Activated naive CD8-positive, alpha-beta T cell treated with anti-CD3 and anti-CD28 coated beads for 36 hours (primary cell): ENCODE measurements at places on chromosomes 3 and 15. TPM values are rescaled to one million over a fixed set of nuclear protein-coding genes. Genes with fewer than 3 reads are reported as not detected.

DNA sequence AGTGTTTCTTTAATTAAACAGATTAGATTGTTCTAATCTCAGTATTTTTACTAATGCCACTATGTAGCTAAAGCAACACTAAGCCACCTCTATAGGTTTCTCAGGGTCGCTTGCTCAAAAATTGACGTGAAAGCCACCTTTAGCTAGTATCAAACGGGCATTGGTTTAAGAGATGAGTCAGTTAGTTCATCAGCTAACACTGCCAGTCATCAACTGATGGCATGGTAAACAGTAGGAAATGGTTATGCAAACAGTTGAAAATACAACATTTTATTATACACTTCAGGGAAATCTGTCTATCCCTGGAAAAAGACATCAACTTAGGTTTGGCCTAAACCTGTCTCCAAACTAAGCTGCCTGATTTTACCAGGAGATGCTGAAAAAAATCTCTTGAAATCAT, 582.3 kb upstream of the NAALADL2 start:
- H3K4me1 ChIP-seq: no peaks in the 10 kb centered on the region
- H3K4me3 ChIP-seq: no peak overlapping the region
- no peak for DNase-seq
- no peaks in the 10 kb centered on the region for H3K27me3 ChIP-seq
- no peaks in the 10 kb centered on the region for H3K36me3 ChIP-seq

GRCh38 chr15:67319961-67320360, 65.4 kb downstream of the IQCH start:
- H3K36me3 ChIP-seq: no peaks in the 10 kb centered on the region
- H3K4me3 ChIP-seq: no peak overlapping the region
- no peak overlapping the region for H3K27ac ChIP-seq
- DNase-seq: no peak
- peaks cover 12% of the 10 kb centered on the region for H3K27me3 ChIP-seq

DNA sequence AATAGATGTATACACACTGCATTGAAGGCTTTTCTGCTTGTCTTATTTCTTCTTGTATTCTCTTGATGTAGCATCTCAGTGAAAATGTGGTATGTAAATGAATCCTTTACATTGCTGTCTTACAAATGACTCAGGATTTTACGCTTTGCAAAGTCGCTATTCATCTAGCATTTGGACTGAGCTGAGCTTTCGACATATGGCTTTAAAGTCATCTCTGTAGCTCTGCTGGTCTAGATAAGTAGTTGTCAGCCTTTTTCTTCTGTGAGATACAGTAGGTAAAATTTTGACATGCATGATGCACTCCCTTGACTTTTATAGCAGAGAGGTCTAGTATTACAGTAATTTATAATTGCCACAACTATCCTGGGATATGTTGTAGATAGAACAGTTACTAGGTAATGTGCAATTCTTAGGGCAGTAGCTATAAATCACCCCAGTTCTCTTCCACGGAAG, 16.8 kb downstream of the MEF2A start:
- H3K36me3 ChIP-seq: peaks cover 42% of the 10 kb centered on the region
- H3K4me3 ChIP-seq: no peak overlapping the region
- no peaks in the 10 kb centered on the region for H3K27me3 ChIP-seq
- no peak overlapping the region for H3K27ac ChIP-seq
- peaks cover 39% of the 10 kb centered on the region for H3K4me1 ChIP-seq

DNA sequence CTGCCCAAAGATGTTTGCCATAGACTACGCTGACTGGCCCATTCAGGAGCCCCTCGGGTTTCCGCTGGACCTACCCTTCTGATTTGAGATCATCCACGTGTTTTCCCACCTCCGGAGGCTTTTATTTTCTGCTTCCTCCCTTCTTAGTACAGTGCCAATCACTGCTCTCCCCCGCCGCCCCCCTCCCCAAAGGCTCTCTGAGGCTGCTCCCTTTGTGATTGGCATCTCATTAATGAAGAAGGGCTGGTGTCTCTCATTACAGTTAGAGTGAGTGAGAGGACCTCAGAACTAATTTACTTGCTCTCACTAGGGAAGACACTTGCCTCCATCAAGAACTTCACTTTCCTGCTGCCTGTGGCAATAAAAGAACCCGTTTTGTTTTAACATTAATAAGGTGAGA, 284.7 kb upstream of the ICE2 start:
- H3K27ac ChIP-seq: no peak overlapping the region
- H3K4me1 ChIP-seq: peaks cover 24% of the 10 kb centered on the region
- peaks cover 4% of the 10 kb centered on the region for H3K36me3 ChIP-seq
- no peak for DNase-seq
- H3K27me3 ChIP-seq: no peaks in the 10 kb centered on the region

DNA sequence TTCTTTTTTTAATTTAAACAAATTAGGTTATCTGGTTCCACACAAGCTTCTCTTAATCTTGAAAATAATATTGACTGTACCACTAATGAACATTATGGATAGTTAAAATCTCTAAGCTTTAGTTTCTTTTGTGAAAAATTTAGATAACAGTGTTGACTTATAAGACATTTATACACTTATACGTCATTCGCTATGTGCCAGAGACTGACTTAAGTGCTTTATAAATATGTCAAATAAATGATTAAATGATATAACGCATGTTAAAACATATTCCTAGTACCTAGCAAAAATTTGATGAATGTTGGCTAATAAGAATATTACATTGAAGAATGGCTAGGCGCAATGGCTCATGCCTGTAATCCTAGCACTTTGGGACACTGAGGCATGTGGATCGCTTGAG, 96.3 kb downstream of the PCCB start:
- DNase-seq: no peak
- H3K27ac ChIP-seq: no peak overlapping the region
- no peaks in the 10 kb centered on the region for H3K36me3 ChIP-seq
- no peak overlapping the region for H3K4me3 ChIP-seq
- no peaks in the 10 kb centered on the region for H3K27me3 ChIP-seq

DNA sequence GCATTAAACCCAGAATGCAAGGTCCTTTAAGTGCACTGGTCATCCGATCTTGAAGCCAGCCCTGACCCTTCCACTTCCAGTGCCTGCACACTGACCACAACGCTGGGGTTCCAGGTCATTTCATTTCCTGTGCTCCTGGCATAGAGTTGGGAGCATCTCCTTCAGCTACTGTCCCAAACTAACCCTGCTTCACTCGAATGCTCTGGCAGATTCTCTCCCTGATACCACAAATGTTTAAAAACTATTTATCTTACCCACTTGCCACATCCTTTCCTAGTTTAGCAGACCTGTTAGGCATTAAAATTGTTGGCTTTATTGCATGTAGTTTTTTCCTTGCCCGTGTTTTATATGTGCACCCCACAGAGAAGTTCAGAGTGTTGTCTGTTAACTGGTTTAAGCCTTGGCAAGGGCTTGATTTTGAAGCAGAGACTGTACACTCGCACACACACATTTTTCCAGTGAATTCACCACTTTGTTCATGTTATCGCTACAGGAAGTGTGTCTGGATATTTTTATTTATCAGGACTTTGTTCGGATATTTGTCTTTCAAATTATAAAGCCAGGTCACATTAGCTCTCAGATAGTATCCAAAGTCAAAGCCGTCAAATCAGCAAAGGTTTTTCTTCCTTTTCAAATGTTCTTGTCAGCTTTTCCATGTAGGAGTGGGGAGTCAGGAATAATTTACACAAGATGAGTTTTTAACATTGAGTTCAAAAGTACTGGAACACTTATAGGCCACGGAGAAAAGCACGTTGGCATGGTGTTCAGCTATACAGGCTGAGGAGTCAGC, 77.3 kb downstream of the ABI3BP start:
- no peak overlapping the region for H3K27ac ChIP-seq
- no peaks in the 10 kb centered on the region for H3K36me3 ChIP-seq
- no peak overlapping the region for H3K4me3 ChIP-seq
- peaks cover 4% of the 10 kb centered on the region for H3K27me3 ChIP-seq
- no peak for DNase-seq
- H3K4me1 ChIP-seq: no peaks in the 10 kb centered on the region

- H3K4me3 ChIP-seq: peak overlapping the region; percentile 60
- peaks cover 4% of the 10 kb centered on the region for H3K4me1 ChIP-seq
- peaks cover 61% of the 10 kb centered on the region for H3K27me3 ChIP-seq
- peak; percentile 14 for DNase-seq
These were observed 549 bp downstream of the TRH start for GRCh38 chr3:129974833-129975704.

GRCh38 chr3:34183114-34183513, 384.7 kb downstream of the PDCD6IP start:
- no peak overlapping the region for H3K27ac ChIP-seq
- H3K27me3 ChIP-seq: no peaks in the 10 kb centered on the region
- no peak overlapping the region for H3K4me3 ChIP-seq
- DNase-seq: no peak
- no peaks in the 10 kb centered on the region for H3K4me1 ChIP-seq

DNA sequence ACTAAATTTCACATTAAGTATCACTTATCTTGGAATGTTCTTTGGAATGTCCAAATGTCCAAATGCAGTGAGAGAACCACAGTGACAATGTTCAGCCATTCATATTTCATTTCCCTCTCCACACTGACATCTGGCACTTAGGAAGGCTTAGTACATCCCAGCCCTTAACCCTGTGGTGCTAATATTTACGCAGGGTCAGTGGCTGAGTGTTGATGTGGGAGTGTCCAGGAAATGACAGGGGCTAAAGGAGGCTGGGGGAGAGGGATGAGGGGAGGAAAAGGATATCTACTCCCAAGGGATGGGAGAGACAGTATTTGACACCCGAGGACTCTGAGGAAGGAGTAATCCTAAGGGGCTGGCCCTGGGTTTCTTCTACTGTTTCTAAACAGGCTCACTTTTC, 14.1 kb upstream of the CCR4 start:
- H3K4me1 ChIP-seq: no peaks in the 10 kb centered on the region
- no peaks in the 10 kb centered on the region for H3K36me3 ChIP-seq
- no peak overlapping the region for H3K4me3 ChIP-seq
- H3K27me3 ChIP-seq: no peaks in the 10 kb centered on the region
- H3K27ac ChIP-seq: no peak overlapping the region

DNA sequence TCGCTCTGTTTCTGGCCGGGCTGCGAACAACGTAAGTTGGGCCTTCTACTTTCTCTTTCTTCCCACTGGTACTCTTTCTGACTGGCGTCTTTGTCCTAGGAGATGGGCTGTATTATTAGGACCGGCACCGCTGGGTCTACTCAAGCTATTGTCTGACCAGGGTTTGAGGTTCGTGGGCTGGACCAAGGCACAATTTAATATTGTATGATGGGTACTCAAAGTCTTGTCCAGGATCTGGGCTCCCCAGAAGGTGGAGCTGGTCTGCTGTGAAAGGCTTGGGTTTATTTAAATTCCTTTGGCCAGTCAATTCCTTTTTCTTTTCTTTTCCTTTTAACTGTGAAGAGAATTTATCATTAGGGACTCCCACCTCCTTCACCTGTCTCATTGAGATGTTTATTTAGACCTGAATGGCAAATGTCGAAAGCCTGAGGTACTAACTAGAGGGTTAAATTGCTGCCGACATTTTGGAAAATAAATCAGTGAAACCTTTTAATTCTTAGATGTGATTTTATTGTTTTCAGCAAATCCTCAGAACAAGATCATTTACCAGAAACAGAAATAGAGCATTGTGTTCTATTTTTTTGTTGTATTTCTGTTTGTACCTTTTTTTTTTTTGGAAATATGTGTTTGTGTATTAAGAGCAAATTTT, 410 bp downstream of the LRRC49 start:
- no peak overlapping the region for H3K27ac ChIP-seq
- peak; percentile 1 for DNase-seq
- H3K27me3 ChIP-seq: peaks cover 82% of the 10 kb centered on the region
- peaks cover 12% of the 10 kb centered on the region for H3K4me1 ChIP-seq

- H3K27me3 ChIP-seq: peaks cover 10% of the 10 kb centered on the region
- no peak overlapping the region for H3K4me3 ChIP-seq
- no peak for DNase-seq
- no peak overlapping the region for H3K27ac ChIP-seq
- no peaks in the 10 kb centered on the region for H3K36me3 ChIP-seq
These were observed 313.9 kb upstream of the CCDC54 start for GRCh38 chr3:107063351-107063750.

DNA sequence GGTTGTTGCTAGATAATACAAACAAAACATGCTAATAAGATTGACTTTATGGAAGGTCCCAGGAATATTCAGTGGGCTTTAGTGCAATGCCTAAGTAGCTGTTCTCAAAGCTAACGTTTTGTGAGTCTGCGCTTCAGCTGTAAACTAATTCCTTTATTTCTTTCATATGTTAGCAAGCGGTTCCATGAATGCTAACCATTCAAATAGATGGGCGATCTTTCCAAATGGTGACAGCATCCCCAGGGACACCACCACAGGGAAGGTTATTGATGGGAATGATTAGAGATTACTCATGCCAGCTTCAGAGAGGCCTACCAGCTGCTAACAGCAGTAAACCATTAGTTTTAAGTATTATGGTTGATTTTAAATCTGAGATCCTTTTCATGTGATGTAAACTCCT, 405.7 kb upstream of the MCTP2 start:
- no peaks in the 10 kb centered on the region for H3K27me3 ChIP-seq
- H3K27ac ChIP-seq: no peak overlapping the region
- no peak for DNase-seq
- no peak overlapping the region for H3K4me3 ChIP-seq
- no peaks in the 10 kb centered on the region for H3K36me3 ChIP-seq
- no peaks in the 10 kb centered on the region for H3K4me1 ChIP-seq

DNA sequence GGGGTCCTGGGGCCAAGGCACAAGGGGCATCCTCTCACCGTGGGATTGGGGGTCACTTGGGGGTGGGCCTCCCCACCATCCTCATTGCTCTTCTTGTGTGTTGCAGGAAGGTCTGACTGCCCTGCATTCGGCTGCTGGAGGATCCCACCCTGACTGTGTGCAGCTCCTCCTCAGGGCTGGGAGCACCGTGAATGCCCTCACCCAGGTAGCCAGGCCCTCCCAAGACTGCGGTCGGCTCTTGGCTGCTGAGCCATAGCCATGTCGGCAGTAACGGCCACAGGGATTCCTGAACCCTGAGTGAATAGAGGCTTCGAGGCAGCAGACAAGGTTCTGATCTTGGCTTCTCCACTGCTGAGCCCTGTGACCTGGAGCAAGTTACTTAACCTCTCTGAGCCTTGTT, 19.7 kb downstream of the ANKDD1A start:
- no peak for DNase-seq
- H3K27me3 ChIP-seq: no peaks in the 10 kb centered on the region
- no peak overlapping the region for H3K4me3 ChIP-seq
- H3K4me1 ChIP-seq: peaks cover 4% of the 10 kb centered on the region
- H3K36me3 ChIP-seq: peaks cover 2% of the 10 kb centered on the region

- peaks cover 35% of the 10 kb centered on the region for H3K4me1 ChIP-seq
- peak; percentile 18 for DNase-seq
- no peak overlapping the region for H3K27ac ChIP-seq
- no peaks in the 10 kb centered on the region for H3K27me3 ChIP-seq
These were observed 17.4 kb downstream of the GPR160 start for GRCh38 chr3:170055209-170055608.

Gene TGM4
- not detected for total RNA-seq

Gene AVEN
- total RNA-seq: 14.9 TPM

Gene DAZL
- not detected for total RNA-seq

Gene SGO1
- total RNA-seq: 25.6 TPM

Gene MAPKBP1
- 14.2 TPM for total RNA-seq

Gene CHDH
- total RNA-seq: 0.08 TPM

Gene MB21D2
- total RNA-seq: 6.6 TPM

Gene THSD4
- not detected for total RNA-seq

Gene EFL1
- 25.3 TPM for total RNA-seq

Gene STRIT1
- not detected for total RNA-seq
